Stimulated activated CD8-positive, alpha-beta memory T cell treated with anti-CD3 and anti-CD28 coated beads, Interleukin-7, amount 100 ng/mL, for 1 hour (primary cell): ENCODE measurements at places on chromosomes 5 and 9.

DNA sequence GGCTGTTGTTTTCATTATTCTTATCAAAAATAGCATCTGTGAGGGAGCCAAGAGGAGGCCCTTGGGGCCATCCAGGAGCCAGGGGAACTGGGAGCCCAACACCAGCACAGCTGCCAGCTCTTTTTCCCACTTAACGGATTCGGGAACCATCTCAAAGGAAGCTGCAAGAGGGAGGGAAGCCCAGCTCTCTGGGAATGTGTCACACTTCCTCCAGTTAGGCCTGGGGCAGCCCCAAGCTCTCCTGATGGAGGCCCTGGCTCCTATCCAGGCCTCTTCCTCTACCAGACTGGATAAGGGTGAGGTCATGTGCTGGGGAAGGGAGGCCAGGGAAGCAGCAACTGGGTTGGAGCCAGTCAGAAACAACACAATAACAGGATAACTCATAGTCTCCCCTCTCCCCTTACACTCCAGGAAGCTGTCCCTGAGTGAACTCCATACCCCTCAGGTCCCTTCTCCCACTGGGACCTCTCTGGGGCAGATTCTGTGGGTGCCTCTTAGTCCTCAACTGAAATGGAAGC is 12.7 kb downstream of the CSF2 start:
- no peak for DNase-seq

- DNase-seq = no peak
Observed at GRCh38 chr9:16236311-16236710, 634.2 kb downstream of the BNC2 start.

DNA sequence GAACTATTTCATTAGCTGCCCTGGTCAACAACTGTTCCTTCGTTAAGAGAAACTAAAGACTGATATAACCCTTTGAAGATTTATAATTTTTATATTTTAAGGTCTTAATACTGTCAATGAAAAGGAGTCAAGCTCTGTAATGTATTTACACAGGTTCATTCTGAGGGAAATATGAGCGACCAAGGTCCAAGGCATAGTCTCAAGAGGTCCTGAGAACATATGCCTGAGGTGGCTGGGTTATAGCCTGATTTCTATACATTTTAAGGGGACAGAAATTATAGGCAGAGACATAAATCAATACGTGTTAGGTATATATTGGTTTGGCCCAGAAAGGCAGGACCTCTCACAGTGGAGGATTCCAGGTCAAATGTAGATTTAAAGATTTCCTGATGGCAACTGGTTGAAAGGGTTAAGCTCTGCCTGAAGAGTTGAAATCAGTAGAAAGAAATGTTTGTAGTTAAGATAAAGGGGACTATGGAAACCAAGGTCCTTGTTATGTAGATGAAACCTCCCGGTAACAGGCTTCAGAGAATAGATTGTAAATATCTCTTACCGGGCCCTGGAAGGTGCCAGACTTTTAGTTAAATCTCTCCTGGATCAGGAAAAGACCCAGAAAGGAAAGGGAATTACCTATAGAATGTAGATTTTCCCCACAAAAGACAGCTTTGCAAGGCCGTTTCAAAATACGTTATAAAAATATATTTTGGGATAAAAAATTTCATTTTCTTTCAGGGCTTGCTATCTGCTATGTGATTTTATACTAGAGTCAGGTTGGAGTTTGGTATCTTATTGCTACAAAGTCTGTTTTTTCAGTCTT is 107.3 kb upstream of the PRLR start:
- no peak for DNase-seq

DNA sequence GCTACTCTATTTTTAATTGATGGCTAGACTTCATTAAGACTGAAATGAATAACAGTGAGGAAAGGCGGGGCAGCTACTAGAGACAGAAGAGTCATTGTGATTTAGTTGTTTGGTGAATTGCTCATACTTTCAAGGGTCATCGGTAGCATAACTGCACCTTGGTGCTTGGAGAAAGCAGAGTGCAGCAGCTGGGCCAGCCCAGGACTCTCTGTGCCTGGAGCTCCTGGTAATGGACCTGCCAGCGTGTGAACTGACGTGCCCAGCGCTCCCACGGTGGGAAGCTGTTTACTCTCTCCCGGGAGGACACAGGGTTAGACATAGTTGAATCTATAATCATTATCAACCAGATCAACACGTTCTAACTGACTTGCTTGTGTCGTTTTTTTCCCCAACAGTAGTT is 42.9 kb downstream of the LURAP1L start:
- no peak for DNase-seq
